Breast epithelium (tissue), 4 donors: ENCODE measurements at places on chromosomes 7 and 10.

- H3K4me3 ChIP-seq = peak overlapping the region; percentile 47
- H3K27ac ChIP-seq = peak overlapping the region; percentile 55
- peak; percentile 25 for DNase-seq
- H3K4me1 ChIP-seq = no peaks in the 10 kb centered on the region
- no peaks in the 10 kb centered on the region for H3K36me3 ChIP-seq
Measured at GRCh38 chr7:44309271-44310091, 15.9 kb downstream of the CAMK2B start.

- no peaks in the 10 kb centered on the region for H3K27me3 ChIP-seq
- H3K36me3 ChIP-seq = no peaks in the 10 kb centered on the region
- no peak overlapping the region for H3K4me3 ChIP-seq
- H3K4me1 ChIP-seq = no peaks in the 10 kb centered on the region
- H3K27ac ChIP-seq = no peak overlapping the region
Measured at GRCh38 chr7:42831006-42831717, 80.7 kb downstream of the C7orf25 start.

DNA sequence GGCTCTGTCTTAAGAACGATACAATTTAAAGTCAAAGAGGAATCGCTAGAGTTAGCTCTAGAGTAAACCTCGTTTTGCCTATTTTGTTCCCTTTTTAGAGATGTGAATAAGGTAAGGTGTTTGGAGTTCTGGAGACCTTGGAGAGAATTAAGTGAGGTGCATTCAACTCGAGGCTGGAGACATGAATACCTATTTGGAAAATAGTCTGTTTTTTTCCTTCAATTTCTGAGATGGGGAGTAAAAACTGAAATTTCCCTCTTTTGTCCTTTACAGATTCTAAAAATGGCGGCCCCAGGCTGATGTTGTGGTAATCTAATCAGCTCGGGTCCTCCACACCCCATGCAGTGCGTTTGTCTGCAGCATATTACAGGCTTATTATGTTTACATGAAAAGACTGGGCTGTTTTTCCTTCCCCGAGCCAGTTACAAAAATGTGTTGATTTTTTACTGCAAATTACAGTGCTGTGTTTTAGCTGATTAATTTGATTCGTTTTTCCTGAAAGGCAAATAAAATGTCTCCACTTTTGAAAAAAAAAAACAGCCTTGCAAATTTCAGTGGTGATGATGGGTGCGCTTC is 1.5 kb downstream of the KMT2E start:
- no peaks in the 10 kb centered on the region for H3K27me3 ChIP-seq
- no peak for DNase-seq
- H3K36me3 ChIP-seq = no peaks in the 10 kb centered on the region
- H3K4me1 ChIP-seq = no peaks in the 10 kb centered on the region

DNA sequence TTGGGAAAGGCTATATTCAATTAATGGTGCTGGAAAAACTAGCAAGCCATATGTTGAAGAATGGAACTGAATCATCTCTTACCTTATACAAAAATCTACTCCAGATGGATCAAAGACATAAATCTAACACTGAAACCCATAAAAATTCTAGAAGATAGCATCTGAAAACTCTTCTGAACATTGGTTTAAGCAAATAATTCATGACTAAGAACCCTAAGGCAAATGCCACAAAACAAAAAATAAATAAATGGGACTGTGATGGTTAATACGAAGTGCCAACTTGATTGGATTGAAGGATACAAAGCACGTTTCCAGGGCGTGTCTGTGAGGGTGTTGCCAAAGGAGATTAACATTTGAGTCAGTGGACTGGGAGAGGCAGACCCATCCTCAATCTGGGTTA is 1130.0 kb downstream of the DNAJB9 start:
- H3K4me1 ChIP-seq = no peaks in the 10 kb centered on the region
- H3K36me3 ChIP-seq = no peaks in the 10 kb centered on the region
- no peak overlapping the region for H3K27ac ChIP-seq
- no peak overlapping the region for H3K4me3 ChIP-seq
- no peaks in the 10 kb centered on the region for H3K27me3 ChIP-seq

DNA sequence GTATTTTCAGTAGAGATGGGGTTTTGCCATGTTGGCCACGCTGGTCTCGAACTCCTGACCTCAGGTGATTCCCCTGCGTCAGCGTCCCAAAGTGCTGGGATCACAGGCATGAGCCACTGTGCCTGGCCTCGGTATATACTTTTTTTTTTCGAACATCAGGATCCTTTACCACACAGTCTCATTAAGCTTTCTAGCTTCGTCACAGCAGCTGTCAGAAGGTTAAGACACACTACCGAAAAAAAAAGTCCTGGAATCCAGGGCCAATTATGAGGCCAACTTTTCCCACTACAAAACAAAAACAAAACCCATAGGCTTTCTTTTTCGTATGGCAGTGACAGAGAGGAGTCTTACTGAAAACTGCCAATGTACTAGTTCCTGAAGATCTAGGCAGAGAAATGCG is 30.7 kb downstream of the ZC3HC1 start:
- H3K4me1 ChIP-seq = no peaks in the 10 kb centered on the region
- H3K27me3 ChIP-seq = no peaks in the 10 kb centered on the region
- peaks cover 5% of the 10 kb centered on the region for H3K36me3 ChIP-seq
- no peak for DNase-seq
- no peak overlapping the region for H3K4me3 ChIP-seq
- H3K27ac ChIP-seq = no peak overlapping the region

DNA sequence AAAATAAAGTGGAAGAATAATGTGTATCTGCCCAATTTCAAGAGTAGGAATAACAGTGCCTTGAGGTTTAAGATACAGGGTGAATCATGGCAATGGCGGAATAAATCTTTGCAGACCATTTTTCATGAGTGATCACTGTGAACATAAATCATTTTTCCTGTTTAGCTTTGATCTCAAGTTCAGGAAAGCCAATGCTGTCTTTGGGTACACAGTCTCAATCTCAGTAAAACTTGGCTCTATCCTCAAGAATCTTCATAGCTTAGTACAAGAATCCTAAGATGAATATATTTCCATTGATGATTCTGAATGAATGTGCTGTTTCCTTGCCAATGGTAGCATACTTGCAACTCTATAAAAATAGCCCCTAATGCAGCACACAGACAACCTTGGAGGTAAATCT is 6.8 kb downstream of the NAMPT start:
- no peaks in the 10 kb centered on the region for H3K36me3 ChIP-seq
- H3K27me3 ChIP-seq = no peaks in the 10 kb centered on the region
- no peaks in the 10 kb centered on the region for H3K4me1 ChIP-seq
- no peak overlapping the region for H3K27ac ChIP-seq
- no peak for DNase-seq
- H3K4me3 ChIP-seq = no peak overlapping the region
